Keratinocyte (primary cell): ENCODE measurements at places on chromosomes 13 and 19. TPM values are rescaled to one million over a fixed set of nuclear protein-coding genes. Genes with fewer than 3 reads are reported as not detected.

DNA sequence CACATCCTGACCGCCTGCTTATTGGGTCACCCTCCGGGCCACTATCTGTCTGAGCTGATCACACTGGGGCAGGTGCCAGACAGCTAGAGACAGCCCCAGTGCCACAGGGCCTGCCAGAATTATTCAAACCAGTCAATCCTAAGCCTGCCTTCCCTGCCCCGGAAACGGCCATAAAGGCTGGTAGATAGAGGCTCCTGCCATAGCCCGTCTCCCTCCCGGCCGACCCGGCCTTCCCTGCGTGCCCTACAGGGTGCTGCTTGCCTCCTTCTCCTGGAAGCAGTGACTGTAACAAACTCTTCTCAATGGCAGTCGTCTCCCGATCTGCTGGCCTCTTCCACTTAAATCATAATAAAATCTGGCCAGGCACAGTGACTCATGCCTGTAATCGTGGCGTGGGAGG, 158.6 kb upstream of the SOX1 start:
- no peak for DNase-seq

DNA sequence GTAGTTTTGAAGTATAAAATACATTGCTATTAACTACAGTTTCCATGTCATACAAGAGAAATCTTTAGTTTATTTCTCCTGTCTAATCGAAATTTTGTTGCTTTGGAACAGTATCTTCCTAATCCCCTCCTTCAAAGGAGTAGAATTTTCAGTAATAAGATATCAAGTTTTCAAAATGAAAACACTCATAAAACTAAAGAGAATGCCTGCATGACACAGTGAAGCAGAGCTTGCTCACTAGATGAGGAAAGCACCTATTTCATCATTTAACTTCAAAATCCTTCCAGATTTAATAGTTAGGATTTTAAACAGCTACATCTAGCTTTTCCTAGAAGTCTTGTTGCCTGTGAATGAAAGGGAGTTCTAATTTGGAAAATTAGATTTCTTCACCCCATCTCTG, 80.8 kb downstream of the TNFSF11 start:
- DNase-seq: no peak

DNA sequence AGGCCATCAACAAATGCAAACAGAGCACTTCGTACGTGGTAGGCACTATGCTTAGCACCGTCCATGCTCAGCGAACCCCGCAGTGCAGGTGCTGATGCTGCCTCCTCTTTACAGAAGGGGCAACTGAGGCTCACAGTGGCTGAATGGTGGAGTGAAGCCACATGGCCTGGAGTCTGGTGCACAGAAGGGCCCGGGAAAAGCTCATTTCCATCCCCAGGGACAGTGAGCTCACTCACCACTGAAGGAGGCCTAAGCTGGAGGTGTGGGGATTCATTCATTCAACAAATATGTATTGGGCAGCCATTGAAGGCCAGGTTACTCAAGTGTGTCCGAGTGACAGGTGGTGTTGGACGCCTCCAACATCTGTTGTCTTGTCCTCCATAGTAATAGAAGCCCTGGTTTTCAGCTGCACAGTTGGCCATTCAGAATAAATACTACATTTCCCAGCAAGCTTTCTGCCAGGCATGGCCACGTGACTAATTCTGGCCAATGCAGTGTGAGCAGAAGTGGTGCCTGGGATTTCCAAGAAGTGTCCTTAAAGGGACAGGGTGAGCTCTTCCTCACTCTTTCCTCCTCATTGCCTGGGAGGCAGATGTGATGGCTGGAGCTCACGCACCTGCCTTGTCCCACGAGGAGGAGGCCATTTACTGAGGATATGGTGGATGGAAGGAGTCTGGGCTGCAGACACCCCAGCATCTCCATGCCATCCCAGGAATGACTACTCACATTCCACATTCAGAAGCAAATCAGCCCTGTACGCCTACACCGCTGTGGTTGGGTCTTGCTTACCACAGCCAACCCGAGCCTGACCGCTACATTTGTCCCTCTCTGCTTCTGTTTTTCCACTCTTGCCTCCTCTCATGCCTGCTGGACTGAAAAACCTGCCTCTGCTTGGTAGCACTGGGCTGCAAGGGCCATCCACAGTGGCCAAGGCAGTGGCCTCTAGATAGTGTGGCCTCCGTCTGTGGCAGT, 2.3 kb upstream of the ZNRF4 start:
- DNase-seq: no peak

- no peak for DNase-seq
Observed at GRCh38 chr19:34678421-34678820, 943 bp downstream of the ZNF302 start.

GRCh38 chr19:34707661-34708060, 26.4 kb upstream of the ZNF181 start:
- DNase-seq: no peak

DNA sequence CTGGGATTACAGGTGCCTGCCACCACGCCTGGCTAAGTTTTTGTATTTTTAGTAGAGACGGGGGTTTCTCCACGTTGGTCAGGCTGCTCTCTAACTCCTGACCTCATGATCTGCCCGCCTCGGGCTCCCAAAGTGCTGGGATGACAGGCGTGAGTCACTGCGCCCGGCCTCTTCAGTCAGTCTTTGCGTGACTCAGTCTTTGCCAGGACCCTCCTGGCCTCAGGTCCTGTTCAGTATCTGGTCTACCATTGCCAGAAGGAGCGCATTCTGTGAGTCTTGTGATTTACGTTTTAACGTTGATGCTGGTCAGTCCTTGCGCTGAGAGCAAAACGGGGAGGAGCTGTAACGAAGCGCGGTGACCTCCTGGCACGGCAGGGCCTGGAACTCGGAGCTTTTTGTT, 7.6 kb upstream of the HMG20B start:
- DNase-seq: no peak

DNA sequence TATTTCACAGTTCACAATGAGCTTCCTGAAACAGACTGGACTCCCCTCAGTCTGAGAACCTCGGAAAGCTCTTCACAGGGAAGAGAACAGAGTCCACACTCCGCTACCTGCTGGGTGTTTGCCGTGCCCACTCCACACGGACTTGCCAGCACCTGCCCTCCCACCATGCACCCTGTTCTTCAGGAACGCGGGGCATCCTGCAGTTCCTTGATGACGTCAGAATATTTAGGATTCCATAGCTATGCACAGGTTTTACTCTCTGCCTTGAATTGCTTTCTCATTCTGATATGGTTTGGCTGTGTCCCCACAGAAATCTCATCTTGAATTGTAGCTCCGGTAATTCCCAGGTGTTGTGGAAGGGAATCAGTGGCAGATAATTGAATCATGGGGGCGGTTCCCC, 74.4 kb upstream of the FARP1 start:
- no peak for DNase-seq

- DNase-seq: peak; percentile 97
Observed at GRCh38 chr19:45528149-45528743, 21.0 kb downstream of the VASP start.

GRCh38 chr13:99970651-99971575, 654 bp downstream of the ZIC5 start:
- no peak for DNase-seq

DNA sequence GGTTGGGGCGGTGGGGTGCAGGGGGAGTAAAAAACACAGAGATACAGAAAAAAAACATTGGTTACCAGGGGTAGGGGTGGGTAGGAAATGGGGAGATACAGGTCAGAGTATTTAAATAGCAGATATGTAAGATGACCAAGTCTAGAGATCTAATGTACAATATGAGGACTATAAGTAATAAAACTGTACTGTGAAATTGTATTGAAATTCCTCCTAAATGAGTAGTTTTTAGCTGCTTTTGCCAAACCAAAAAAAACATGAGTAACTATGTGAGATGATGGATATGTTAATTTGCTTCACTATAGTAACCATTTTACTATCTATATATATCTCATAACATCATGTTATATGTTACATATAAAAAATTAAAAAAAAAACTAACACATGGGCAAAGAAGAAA, 29.6 kb downstream of the VWA8 start:
- DNase-seq: no peak

GRCh38 chr13:91346850-91347201, 661 bp upstream of the MIR17HG start:
- no peak for DNase-seq

DNA sequence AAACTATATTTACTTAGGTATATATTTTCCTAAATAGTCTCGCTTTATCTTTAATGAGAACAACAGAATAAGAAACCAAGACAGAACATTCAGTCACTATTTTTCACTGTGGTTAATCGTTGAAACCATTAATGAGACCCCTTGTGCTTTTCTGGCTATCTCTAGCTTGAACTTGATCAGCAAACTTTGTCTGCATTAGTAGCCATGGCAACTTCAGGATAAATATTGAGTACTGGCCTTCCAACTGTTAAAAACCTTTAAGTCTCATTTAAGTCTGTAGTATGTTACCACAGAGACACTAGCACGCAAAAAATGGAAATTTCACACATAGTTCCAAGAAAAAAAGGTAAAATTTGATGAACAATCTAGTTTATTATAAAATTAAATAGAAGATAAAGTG, 946.0 kb downstream of the SLITRK5 start:
- DNase-seq: no peak

- DNase-seq: no peak
Observed at GRCh38 chr13:33806470-33807248, 11.3 kb upstream of the RFC3 start.

- no peak for DNase-seq
Observed at GRCh38 chr13:46617229-46617721, 64.3 kb downstream of the LRCH1 start.

DNA sequence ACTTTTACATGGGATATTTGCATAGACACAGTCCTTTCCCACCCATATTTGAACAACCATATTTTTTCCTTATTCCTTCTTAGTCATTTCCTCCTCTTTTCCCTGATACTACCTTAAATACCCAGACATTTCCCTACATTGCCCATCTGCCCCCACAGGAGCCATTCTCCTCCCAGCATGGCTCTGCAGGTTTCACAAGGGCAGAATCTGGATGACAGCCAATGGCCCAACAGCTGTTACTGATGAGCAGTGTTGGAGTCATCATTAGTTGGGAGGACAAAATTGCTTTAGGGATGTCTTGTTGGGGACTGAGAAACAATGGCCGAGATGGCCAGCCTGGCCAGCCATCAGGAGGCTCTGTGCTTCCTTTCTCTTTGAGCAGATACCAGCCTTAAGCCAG, 209.5 kb downstream of the KLF5 start:
- peak; percentile 59 for DNase-seq

- DNase-seq: no peak
Observed at GRCh38 chr13:26390203-26390602, 136.3 kb downstream of the CDK8 start.

DNA sequence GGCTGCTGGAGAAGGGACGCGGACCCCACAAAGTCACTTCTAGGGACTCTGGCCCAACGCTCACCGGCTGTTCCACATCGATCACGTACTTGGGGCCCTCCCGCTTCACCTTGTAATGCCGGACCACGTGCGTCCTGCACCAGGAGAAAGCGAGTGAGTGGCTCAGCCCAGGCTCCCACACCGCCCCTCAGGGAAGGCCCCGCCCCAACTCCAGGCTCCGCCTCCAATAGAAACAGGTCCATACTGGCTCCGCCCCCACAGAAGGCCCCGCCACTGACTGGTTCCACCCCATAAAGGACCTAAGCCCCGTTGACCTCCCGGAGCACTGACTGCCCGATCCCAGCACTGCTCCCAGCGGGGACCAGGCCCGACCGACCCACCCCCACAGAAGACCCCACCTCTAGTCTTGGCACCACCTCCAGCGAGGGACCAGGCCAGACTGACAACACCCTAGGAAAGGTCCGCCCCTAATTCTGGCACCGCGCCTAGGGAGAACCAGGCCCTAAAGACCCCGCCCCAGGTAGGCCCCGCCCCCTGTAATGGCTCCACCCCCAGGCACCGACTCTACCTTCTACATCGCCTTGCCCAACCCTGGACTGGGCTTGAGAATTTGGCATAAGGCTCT, 11.3 kb downstream of the STAP2 start:
- DNase-seq: no peak

The NDUFS7 gene
- polyA plus RNA-seq: 23.2 to 52.1 TPM (median 41.3 TPM) in 3 replicates

The ZNF296 gene
- 0.13 to 1.6 TPM (median 0.25 TPM) in 3 replicates for polyA plus RNA-seq

The ZNF418 gene
- 2.1 to 3.9 TPM (median 2.9 TPM) in 3 replicates for polyA plus RNA-seq

The PRR36 gene
- polyA plus RNA-seq: 0.05 TPM in 2 of 3 replicates, not detected in the other

The ELF1 gene
- 37.9 to 57.6 TPM (median 48.0 TPM) in 3 replicates for polyA plus RNA-seq

The CCNA1 gene
- polyA plus RNA-seq: 0.60 to 1.1 TPM (median 0.80 TPM) in 3 replicates
